ENCODE measurements at places on chromosomes 4 and X. TPM values are rescaled to one million over a fixed set of nuclear protein-coding genes. Genes with fewer than 3 reads are reported as not detected.
A peak's percentile ranks its signal among the peaks of the same experiment; 100 is the strongest.

GRCh38 chr4:184267673-184268583, 50.3 kb upstream of the ENPP6 start:
- no peaks in the 10 kb centered on the region for H3K36me3 ChIP-seq
- no peaks in the 10 kb centered on the region for H3K4me1 ChIP-seq
- peak overlapping the region; percentile 26 for H3K4me3 ChIP-seq

GRCh38 chr4:10205223-10205622, 88.6 kb upstream of the WDR1 start:
- H3K36me3 ChIP-seq: no peaks in the 10 kb centered on the region
- no peaks in the 10 kb centered on the region for H3K4me1 ChIP-seq
- DNase-seq: no peak
- no peak overlapping the region for H3K4me3 ChIP-seq
- H3K27ac ChIP-seq: no peak overlapping the region
- H3K27me3 ChIP-seq: no peaks in the 10 kb centered on the region

DNA sequence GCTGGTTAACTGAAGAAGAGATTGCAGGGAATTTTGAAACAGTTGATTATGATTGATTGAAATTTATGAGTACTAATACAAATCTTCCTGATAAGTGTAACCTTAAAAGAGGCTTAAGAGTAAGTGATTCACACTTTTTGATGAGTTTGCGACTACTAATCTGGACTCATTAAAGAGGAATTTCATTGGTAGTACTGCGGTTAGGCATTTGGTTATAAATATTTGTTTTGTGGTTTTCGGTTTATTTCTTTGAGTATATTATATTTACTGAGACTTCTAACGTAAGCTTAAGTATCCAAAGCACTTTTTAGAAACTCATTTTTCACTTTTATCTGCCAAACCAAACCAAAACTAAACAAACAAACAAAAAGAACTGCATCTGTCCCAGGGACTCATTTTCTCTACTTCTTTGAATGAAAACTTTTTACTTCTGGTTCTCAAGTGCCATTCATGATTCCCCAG, 20.7 kb downstream of the SLIT2 start:
- DNase-seq: no peak
- no peaks in the 10 kb centered on the region for H3K4me1 ChIP-seq
- no peaks in the 10 kb centered on the region for H3K27me3 ChIP-seq
- no peak overlapping the region for H3K4me3 ChIP-seq

DNA sequence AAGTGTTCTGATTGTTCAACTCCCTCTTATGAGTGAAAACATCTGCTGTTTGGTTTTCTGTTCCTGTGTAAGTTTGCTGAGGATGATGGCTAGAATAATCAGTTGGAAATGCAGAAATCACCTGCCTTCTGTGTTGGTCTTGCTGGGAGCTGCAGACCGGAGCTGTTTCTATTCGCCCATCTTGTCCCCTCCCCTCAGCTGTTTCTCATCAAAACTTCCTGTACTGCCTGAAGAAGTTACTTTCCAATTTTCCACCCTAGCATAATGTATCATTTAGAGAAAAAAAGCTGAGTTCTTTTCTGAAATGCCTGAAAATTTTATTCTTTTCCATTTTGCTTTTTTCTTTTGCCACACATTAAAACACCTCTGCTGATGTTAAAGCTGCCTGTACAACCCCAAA, 167.6 kb downstream of the TEX13A start:
- H3K27me3 ChIP-seq: no peaks in the 10 kb centered on the region
- H3K4me1 ChIP-seq: no peaks in the 10 kb centered on the region
- no peak overlapping the region for H3K4me3 ChIP-seq

DNA sequence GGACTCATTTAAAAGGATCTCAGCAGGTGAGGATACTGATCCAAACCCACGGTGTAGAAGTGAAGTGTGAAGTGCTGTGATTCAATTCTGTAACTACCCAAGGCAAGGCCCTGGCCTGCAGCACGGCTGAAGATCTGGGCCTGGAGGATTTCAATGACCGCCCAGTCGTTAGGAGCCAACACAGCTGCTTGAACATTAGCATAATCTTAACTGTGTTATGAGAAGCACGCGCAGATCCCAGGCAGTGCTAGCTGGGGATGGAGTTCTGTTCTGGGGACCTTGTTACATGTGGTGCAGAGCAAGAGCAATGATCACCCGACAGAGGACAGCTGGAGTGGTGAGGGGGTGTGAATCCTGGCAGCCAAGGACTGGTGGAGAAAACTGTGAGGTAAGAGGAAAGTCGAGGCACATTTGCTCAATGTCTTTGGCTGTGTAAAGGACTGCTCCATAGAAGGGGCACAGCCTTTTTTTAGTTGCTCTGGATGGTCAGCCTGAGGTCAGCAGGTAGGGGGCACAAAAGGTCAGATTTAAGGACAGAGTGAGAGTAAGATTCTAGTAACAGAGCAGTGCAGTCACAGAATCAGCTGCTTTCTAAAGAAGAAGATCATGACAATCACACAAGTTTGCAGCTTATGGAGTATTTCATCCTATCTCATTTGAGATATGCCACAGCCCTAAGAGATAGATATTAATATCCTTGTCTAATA, 181.8 kb downstream of the DCLK2 start:
- peaks cover 5% of the 10 kb centered on the region for H3K4me1 ChIP-seq
- no peak overlapping the region for H3K27ac ChIP-seq
- H3K36me3 ChIP-seq: no peaks in the 10 kb centered on the region

The SASH3 gene
- 41.2 TPM for total RNA-seq

The ITGB1BP2 gene
- total RNA-seq: 0.38 TPM

The TNIP3 gene
- 2.3 TPM for total RNA-seq

DNA sequence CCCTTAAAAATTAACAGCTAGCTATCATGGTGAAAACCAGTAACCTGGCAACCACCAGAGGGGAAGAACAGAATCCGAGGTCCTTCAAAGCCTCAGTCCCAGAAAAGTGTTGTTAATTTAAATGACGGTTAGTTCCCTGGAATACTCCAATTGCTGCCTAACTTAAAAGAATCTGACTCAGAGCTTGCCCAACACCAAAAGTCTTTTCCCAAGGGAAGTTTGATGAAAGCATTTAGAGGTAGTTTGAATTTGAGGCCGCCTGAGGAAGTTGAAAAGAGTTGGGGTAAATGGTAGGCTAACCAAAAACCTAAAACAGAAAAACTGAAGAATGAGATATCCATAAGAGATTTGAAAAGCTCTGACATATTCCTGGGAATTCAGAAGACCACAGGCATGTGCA, 46.6 kb downstream of the IL13RA2 start:
- no peak for DNase-seq
- no peaks in the 10 kb centered on the region for H3K4me1 ChIP-seq
- H3K36me3 ChIP-seq: no peaks in the 10 kb centered on the region

DNA sequence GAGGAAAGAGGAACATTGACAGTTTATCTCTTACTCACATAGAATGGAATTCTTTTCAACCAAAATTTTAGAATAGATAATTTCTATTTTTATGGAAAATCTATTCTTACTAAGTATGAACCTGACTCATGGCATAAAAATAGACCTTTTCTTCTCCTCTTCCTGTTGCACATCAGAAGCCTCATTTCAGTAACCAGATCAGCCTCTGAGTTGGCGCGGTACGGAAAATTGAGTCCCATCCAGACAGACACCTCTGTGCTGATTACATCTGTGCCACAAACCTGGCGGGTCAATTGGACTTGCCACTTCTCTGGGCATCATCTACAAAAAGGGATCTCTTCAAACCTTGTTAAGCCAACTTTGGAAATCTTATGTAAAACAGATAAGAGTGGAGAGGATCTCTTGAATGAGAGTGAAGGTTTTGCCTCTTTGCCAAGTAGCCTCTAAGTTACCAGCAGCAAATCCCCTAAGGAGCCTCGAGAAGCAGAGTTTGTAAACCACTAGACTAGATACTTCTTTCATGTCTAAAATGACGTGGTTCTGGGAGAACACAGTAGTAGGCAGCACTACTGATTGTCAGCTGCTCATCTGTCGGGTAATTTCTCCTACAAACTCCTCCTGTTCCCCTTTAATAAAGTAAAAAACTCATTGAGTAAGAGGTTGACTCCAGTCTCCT, 37.4 kb downstream of the TENM3 start:
- no peaks in the 10 kb centered on the region for H3K27me3 ChIP-seq
- DNase-seq: no peak
- H3K4me3 ChIP-seq: no peak overlapping the region
- H3K36me3 ChIP-seq: no peaks in the 10 kb centered on the region

DNA sequence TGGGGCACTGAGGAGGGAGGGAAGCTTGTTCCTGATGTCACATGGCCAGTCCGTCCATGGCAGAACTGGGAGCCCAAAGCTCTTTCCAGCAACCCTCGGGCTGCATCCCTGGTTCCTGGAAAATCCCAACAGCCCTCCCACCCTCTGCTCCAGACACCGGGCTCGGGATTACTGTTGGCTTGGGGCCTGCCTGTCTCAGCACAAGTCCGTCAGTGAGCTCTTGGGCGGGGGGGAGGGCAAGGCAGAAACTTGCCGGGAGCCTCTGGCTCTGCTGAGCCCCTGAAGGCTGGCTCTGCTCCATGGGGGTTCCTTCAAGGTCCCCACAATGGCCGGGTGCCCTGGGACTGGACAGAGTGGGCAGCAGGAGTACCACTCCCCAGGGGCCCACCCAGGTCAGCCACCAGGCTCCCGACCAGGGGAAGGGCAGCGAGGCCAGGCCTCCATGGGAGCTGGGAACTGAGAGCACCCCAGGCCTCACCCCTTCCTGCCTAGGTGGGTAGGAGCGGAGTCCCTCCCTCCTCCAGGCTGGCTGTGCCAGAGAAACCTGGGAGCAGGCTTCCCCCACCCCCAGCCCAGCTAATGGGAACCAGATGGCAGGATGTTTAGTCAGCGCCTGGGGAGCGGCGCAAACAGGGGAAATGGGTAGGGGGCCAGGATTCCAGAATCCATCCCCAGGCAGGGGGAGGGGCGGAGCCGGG, 6.4 kb upstream of the HAUS7 start:
- H3K4me1 ChIP-seq: no peaks in the 10 kb centered on the region
- DNase-seq: no peak
- H3K27me3 ChIP-seq: no peaks in the 10 kb centered on the region

The CACNA1F gene
- 1.4 TPM for total RNA-seq

- no peak overlapping the region for H3K4me3 ChIP-seq
- no peak for DNase-seq
- H3K36me3 ChIP-seq: no peaks in the 10 kb centered on the region
- no peaks in the 10 kb centered on the region for H3K27me3 ChIP-seq
- no peaks in the 10 kb centered on the region for H3K4me1 ChIP-seq
Observed at GRCh38 chr4:140876615-140877364, 120.6 kb upstream of the TBC1D9 start.

DNA sequence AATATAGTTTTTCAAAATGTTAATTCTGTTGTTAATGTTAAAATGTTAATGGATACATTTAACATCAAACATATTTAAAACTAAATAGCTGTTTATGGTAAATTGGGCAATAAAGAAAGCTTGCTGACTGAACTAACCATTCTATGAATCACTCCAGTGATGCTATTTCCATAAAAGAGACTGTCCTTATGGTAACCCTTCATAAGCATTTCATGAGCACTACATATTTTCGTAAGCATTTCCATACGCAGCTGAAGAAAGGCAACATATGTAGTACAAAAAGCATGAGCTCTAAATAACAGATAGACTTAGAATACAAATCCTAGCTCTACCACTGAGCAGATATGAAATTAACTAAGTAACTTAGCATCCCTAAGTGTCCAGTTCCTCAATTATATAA, 188.9 kb downstream of the COL25A1 start:
- H3K27ac ChIP-seq: no peak overlapping the region
- no peaks in the 10 kb centered on the region for H3K36me3 ChIP-seq
- H3K4me1 ChIP-seq: no peaks in the 10 kb centered on the region
- H3K27me3 ChIP-seq: no peaks in the 10 kb centered on the region
- no peak for DNase-seq
- H3K4me3 ChIP-seq: no peak overlapping the region

The RBM41 gene
- total RNA-seq: 18.0 TPM

The PAGE4 gene
- total RNA-seq: not detected

DNA sequence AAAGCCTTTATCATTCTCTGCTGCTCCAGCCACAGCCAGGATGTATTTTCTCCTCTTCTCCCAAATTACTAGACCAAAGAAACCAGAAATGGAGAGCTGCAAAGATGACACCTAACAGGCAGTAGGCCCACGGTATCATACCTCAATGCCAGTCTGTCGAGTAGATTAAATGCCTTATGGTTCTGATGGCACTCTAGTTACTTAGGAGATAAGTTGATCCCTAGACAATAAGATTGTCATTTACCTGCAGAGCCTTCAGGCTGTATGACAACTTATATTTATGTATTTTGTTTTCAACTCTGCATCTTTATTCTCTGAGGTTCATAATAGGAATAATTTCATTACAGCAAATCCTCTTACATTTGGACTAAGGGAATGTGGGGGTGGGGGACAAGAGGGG, 262.1 kb downstream of the LDB2 start:
- H3K4me1 ChIP-seq: peaks cover 4% of the 10 kb centered on the region
- no peak for DNase-seq
- H3K4me3 ChIP-seq: no peak overlapping the region
- H3K27ac ChIP-seq: no peak overlapping the region
